ENCODE measurements at places on chromosomes 11 and 22.

DNA sequence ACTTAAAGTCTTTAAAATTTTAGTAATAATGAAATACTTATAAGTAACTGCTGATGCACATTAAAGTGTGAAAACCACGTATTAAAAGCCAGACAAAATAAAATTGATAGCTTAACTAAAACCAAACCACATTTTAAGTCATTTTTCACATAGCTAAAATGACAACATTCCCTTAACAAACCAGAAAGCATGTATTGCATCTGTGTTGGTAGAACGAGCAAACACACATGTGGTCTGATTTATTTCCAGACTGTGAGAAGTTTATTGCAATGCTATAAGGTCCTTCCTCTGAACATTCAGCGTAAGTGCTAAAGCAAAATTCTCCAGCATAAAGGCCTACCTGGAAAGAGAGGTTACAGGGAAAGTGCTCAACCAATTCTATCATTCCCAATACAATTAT, 57.8 kb downstream of the ARHGAP20 start:
- DNase-seq, result no peak

DNA sequence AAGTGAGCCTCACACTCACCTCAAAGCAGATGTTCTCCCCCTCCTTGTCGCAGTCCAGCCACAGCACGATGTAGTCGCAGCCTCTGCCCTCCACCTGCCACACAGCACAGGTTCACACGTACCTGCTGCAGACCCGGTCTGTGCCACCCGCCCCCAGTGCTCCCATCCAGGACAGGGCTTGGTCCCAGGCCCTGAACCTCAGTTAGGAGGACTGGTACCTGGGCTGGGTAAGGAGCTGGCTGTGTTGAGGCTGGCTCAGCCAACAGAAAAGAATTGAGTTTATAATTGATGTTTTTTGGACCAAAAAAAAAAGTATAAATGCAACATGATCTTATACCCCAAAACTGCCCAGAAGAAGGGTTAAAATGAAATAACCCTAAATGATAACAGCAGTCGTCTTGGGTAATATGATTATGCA, 10.7 kb downstream of the TOP3B start:
- no peak for DNase-seq

DNA sequence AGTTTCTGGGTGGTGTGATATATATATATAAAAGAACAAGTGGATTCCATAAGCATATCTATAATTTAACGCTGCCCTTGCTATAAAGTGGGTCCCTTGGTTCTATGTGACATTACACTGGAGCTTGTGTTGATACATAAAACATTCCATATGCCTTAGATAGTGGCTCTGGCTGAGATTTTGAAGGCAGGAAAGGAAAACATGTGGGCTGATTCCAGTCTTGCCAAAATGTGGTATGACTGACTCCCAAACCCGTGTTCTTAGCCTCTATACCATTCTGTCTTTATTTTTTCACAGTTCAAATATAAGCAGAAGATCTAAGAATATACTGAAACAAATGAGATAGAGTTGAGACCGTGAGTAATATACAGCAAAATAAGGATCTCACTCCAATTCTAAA, 522.8 kb upstream of the LRRC4C start:
- no peak for DNase-seq

- no peak for DNase-seq
These were observed 327.7 kb downstream of the TENM4 start for GRCh38 chr11:79113054-79113690.

DNA sequence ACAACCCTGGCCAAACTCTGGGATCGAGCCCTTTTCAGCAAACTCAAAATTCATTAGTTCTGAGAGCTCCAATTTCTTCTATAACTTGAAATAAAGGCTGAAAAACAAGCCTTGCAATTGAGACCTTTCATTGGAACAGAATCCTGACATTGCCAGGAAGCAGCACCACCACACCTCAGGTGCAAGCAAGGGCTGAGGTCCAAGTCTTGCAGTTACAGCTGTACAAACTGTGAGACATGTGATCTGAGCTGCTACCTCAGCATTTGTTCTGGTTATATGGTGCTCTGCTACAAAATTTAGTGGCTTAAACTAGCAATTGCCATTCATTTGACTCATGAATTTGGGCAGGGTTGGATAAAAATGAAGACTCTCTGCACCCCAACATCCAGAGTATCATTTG, 18.1 kb downstream of the OR5AS1 start:
- DNase-seq, result no peak

DNA sequence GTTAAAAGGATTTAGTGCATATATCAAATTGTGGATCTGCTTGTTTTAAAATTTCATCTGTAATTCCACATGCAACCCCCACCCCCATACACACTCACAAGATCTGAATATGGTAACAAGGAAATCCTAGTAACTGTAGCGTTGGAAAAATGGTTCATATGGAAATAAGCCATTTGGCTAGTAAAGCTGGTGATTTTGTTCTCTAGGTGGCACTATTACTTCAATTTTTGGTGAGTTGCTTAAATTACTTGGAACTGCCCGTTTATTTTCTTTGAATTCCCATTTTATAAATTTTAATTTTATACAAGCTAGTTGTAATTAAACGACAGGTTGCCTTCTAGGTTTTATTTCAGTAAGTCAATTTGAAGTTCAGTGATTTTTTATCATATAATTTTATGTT, 5.3 kb downstream of the BDNF start:
- DNase-seq, result no peak

GRCh38 chr11:2378527-2379210, 1.6 kb downstream of the CD81 start:
- DNase-seq, result peak; percentile 60

- DNase-seq, result no peak
These were observed 49.1 kb upstream of the A4GALT start for GRCh38 chr22:42769574-42770447.

GRCh38 chr11:34098813-34099212, 6.6 kb upstream of the NAT10 start:
- no peak for DNase-seq

- DNase-seq, result peak; percentile 64
These were observed 13.8 kb downstream of the USP2 start for GRCh38 chr11:119367661-119368120.

DNA sequence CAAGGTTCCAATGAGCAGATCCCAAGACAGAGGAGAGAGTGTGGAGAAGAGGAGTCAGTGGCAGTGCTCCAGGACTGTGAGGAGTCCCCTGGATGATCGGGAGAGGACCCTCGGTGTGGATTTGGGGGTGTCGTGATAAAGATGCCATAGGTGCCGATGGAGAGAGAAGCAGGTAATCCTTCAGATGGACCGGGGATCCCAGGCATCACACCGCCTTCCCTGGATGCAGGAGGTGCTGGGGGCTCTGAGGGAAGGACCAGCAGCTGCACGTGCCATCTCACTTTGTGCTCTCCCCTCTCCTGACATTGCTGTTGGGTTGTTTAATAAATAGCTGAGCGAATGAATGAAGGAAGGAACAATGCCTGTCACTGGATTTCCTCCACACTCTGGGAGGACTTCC, 744.1 kb downstream of the BRD1 start:
- DNase-seq, result no peak

DNA sequence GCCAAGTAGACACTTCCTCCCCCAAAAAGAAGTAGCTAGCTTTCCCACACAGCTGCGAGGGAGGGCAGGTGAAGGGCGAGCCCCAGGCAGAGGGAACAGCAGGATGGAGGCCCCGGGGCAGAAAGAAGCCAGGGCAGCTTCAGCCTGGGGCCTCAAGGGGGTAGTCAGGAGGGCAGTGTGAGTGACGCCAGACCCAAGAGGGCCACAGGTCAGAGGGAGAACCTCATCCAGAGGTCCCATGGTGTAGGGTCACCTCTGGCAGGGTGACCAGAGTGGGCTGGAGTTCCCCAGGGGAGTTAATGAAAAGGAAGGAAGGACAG, 9.2 kb downstream of the PRR5 start:
- no peak for DNase-seq

- DNase-seq, result no peak
These were observed 46.1 kb downstream of the ENTHD1 start for GRCh38 chr22:39847477-39847876.

DNA sequence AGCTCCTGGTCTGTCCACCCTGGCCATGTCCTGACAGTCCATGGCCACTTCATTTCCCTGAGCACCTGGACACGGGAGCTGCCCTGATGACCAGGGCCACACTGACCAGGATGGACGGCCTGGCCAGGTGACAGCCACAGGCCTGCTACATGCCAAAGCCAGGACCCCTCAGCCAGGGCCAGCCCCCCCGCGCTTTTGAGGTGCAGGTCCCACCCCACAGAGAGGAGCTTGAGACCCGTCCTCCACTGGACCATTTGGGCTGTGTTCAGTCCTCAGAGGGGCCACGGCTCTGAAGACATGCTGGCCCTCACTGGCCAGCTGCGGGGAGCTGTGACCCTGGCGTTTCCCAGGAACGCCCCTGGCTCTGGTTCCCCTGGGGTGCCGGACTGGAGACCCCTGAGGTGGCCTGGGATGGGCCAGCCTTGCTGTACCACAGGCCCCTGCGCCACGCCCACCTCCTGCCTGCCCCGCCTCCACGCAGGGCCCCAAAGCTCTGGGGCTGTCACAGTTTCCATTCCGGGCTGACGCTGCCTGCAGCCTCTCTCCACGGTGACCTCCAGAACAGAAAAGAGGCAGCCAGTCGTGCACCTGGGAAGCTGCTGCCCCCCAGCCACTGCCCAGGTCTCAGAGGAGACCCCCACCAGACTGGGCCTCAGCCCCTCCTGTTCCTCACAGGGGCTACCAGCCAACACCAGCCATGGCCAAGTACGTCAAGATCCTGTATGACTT, 18.2 kb downstream of the EPS8L2 start:
- DNase-seq, result no peak

GRCh38 chr11:84383576-84383975, 1097.4 kb upstream of the CCDC90B start:
- DNase-seq, result no peak

DNA sequence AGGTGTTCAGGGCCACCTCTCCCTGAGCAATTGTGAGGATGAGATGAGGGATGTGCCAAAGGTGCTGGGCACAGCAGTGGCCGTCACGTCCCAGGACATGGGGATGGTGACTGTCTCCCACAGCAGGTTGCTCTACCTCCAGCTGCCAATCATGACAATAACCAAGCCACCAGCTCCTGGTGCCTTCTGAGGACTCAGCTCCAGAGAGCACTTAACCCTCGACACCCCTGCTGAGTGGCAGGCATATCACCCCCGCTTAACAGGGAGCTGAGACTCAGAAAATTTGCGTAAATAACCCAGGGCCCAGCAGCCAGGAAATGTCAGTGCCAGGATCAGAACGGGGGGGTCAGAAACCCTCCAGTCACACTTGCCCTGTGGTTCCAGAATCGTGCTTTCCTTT, 8.4 kb upstream of the PNPLA5 start:
- DNase-seq, result no peak

DNA sequence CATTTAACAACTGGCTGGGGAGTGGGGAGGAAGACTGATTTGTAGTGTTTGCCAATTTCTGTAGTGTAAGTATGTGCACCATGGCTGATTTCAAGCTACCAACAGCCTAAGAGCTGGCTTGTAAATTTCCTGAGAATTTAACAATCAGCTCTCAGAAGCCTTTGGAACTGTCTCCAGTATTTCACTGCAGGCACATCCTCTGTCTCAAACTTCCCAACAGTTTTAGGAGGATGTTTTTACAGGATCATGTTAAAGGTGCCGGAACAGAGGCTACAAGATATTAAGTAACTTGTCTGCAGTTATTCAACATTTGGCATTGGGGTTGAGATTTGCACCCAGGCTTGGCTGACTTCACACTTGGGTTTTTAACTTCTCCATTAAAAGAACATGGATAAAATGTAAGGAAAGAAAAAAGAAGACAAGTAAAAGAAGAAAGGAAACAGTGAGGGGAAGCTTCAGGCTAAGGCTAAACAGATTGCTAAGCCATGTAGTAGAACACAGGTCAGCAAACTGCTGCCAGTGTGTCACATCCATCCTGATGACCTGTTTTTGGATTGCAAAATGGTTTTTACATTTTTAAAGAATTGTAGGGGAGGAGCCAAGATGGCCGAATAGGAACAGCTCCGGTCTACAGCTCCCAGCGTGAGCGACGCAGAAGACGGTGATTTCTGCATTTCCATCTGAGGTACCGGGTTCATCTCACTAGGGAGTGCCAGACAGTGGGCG, 204.8 kb upstream of the SESN3 start:
- peak; percentile 41 for DNase-seq

- no peak for DNase-seq
These were observed 571.8 kb downstream of the OPCML start for GRCh38 chr11:132960273-132961078.

DNA sequence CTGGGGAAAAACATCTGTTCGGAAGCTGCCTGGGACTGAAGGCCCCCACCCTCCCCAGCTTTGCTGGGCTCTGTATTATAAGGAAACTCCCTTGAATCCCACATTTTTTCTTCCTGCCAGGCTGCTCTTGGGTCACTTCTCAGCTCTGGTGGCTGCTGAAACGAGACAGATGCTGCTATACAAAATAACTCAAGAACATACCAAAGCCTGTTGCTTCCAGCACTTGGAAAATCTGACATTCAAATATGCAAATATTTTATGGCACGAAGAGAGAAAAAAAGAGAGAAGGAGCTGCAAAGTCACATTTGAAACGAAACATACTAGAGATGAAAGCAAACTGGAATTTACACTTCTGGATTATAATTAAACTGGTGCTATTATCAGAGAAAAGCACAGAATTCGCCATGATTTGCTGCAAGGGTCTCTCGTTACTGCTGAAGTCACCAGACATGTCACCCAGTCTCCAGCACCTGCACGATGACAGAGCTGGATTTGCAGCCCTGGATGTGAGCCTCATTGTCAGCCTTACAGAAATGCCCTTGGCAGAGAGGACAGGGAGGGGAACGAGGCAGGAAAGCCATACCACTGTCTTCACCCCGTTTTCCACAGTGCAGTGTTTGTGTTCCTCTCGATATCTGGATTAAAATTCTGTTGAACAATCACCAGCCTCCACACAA, 47.9 kb upstream of the IGSF9B start:
- DNase-seq, result peak; percentile 31

- DNase-seq, result no peak
These were observed at the start of gene NPAS4 for GRCh38 chr11:66420671-66421476. TSS of gene NPAS4 (plus strand) at chr11:66421035. CDS start at chr11:66421180, 145 bp downstream.

GRCh38 chr11:71309181-71309580, 56.8 kb upstream of the SHANK2 start:
- DNase-seq, result no peak

- no peak for DNase-seq
These were observed 485 bp downstream of the KCNJ4 start for GRCh38 chr22:38454353-38455075.

DNA sequence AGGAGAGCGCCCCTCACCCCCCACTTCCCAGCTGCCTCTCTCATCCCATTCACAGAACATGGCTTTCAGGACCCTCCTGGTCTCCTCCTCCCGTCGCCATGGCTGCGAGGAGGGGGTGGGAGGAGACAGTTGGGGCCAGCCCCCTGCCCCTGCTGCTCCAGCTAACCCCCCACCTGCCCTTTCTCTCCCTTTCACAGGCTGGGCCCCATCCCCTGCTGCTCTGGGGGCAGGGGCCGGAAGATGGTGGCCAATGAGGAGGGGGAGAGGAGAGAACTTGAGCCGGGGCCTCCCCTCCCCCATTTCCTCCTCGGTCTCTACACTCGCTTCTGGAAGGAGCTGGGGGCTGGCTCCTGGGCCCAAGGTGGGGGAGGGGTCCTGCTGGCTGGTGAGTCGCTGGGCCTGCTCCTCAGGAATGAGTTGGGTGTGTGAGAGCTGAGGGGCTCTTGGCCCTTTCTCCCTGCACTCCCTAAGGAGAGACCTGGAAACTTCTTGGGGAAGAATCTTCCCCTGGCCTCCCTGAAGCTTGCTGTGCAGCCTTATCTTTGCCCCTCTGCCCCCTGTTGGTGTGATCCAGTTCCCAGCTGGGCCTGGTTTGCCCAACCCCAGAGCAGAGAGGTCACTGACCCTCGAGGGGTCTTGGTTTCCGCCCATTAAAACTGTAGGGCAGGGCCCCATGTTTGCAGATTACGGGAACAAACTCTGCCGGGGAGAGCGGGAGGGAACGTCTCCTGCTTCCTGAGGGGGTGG, 10.2 kb downstream of the YPEL4 start:
- peak; percentile 96 for DNase-seq

GRCh38 chr22:49266561-49267519, 560.8 kb downstream of the BRD1 start:
- DNase-seq, result no peak
